Articular chondrocyte of knee joint (primary cell): ENCODE measurements at places on chromosomes 16 and 17. TPM values are rescaled to one million over a fixed set of nuclear protein-coding genes. Genes with fewer than 3 reads are reported as not detected.

Gene SLC9A5
- 0.86 and 1.0 TPM in 2 replicates for total RNA-seq

Gene SNN
- 12.2 and 12.9 TPM in 2 replicates for total RNA-seq

Gene KRTAP4-11
- not detected in 2 replicates for total RNA-seq

Gene MT1M
- total RNA-seq, result 3.1 and 6.3 TPM in 2 replicates

Gene TMEM94
- total RNA-seq, result 30.7 and 33.5 TPM in 2 replicates

Gene EPN3
- total RNA-seq, result not detected in 2 replicates

Gene PYY
- total RNA-seq, result 0.11 and 0.13 TPM in 2 replicates

Gene PRDM7
- total RNA-seq, result not detected in 2 replicates
